AG09309 (cell line): ENCODE measurements at places on chromosomes 3 and 15.

- peak; percentile 42 for DNase-seq
Observed at GRCh38 chr3:132255041-132255745, 62.0 kb upstream of the ACP3 start.

DNA sequence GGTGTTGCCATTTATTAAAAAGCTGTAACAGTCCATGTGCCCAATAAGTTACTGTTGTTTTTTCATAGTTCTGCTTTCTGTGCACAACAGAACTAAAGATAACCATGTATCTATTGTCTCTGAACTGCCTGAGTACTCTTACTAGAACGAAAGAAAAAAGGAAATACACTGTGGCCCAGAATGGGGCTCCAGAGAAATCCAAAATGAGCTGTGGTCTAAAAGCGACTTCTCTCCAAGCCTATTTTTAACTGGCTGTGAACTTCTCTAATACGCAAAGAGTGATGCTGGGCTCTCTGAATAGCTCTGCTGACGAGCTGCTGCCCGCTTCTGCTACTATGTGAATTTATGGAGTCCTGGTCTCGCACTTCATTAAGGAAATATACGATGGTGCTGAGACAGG lies 56.2 kb upstream of the LPP start:
- DNase-seq = no peak

DNA sequence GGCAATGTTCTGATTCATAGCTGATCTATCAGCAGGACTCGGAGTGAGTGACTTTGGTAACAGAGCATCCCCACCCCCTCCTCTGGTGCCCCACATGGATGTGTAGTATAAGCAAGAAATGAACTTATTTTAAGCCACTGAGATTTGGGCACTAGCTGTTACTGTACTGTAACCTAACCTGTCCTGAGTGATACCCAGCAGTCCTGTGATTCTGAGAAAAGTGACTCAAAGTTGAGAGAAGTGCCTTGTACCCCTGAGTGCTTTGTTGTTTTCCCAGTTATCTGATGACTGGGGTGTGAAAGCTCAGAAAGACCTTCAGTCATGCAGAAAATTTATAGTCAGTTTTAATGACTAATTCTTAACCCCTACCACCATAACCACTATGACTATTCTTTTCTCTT lies 439.9 kb upstream of the RBMS3 start:
- DNase-seq = no peak

- no peak for DNase-seq
Observed at GRCh38 chr3:56800130-56800831, 1.5 kb downstream of the ARHGEF3 start.

- DNase-seq = no peak
Observed at GRCh38 chr15:96893159-96893906, 562.8 kb downstream of the NR2F2 start.

DNA sequence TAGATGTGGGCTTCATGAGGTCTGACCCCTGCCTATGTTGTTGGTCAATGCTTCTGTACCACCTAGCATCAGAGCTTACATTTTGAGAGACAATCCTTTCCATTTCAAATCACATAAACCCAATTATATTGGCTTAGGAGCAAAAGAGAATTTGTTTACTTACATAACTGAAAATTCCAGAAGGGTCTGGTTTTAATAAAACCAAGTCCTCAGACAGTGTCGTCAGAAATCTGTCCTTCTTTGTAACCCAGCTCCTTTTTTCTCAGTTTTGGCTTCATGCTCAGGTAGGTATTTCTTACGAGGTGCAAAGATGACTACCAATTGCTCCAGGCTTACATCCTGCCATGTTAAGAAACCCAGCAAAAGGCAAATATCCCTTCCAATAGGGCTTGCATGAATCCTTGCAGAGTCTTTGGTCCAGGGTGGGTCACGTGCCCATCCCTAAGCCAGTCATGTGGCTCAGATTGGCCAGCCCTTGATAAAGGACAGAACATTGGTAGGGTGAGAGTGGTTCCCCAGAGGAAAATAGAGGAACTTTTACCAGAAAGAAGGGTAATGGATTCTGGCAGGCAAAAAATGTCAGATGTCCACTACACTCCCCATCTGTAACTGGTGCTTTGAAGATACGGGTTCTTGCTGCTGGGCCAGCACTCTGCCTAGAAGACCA lies 50.2 kb upstream of the VILL start:
- DNase-seq = no peak

GRCh38 chr3:59538753-59539432 lies 489.1 kb upstream of the CFAP20DC start:
- no peak for DNase-seq
